ENCODE measurements at places on chromosomes 1 and 21. TPM values are rescaled to one million over a fixed set of nuclear protein-coding genes. Genes with fewer than 3 reads are reported as not detected.

Gene SLC35A3
- 7.3 TPM for total RNA-seq

Gene ZSWIM5
- total RNA-seq = 0.58 TPM

Gene EPHB2
- 64.1 TPM for total RNA-seq

Gene VCAM1
- 0.08 TPM for total RNA-seq

Gene ATAD3C
- total RNA-seq = not detected

Gene SLC45A3
- total RNA-seq = 6.8 TPM

Gene PRR9
- total RNA-seq = not detected

Gene LMOD1
- total RNA-seq = not detected

Gene FCRL2
- total RNA-seq = not detected

Gene EFNA4
- total RNA-seq = 10.0 TPM

Gene SMCP
- total RNA-seq = not detected

Gene MEAF6
- total RNA-seq = 33.7 TPM

Gene FAM177B
- total RNA-seq = not detected

Gene RBP7
- 5.8 TPM for total RNA-seq

Gene OR2M3
- total RNA-seq = not detected

Gene REN
- total RNA-seq = not detected

Gene THAP3
- 19.9 TPM for total RNA-seq

Gene ADCY10
- total RNA-seq = 0.08 TPM

Gene SGIP1
- total RNA-seq = not detected

Gene OR6N1
- total RNA-seq = not detected

Gene RNU1-3
- not detected for total RNA-seq

Gene LORICRIN
- total RNA-seq = not detected

Gene LYPD8
- not detected for total RNA-seq
